ENCODE measurements at places on chromosomes 7 and 10.

DNA sequence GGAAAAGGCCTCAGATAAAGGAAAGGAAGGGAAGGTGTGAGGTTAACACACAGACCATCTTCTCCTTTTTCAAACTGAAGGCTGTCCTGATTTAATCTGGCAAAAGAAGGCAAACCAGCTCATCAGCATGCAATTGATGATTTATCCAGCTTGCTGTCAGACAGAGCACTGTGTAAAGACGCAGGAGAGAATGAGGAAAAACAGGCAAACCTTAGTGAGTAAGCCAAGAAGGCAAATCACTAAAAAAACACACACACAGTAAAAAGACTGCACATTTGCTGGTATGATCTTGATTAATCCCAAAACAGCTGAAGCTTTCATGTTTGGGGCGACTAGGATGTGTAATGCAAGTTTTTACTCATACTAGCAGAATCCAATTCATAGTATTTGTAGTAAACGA lies 65.8 kb upstream of the SKAP2 start:
- no peak for DNase-seq

DNA sequence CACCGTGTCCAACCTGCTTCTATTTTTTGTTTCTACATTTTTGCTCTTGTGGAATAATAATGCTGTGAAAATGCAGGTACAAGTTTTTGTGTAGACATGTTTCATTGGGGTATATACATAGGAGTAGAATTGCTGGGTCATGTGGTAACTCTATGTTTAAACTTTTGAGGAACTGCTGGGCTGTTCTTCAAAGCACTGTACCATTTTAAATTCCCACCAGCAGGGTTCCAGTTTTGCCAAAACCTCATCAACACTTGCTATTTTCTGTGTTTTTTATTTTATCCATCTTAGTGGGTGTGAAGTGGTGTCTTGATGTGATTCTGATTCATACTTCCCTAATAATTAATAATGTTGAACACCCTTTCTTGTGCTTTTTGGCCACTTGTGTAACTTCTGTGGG lies 138.6 kb downstream of the RGS10 start:
- no peak for DNase-seq

DNA sequence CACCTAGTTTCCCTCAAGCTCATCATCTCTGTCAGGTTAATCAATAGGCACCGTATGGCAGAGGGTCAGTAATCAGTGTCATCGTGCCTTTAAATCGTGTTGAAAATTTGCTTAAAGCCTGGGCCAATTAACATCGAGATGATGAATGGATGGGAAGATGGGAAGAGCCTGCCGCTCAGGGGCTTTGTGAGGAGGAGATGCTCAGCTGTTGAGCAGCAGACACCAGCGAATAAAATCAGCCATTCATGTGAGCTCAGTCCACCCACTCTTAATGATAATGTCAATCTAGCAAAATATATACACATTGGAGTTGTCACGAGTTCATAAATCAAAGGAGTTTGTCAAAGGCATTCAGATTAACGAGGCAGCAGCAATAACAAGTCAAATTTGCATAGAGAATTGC lies 97.7 kb downstream of the BTRC start:
- DNase-seq: no peak

- peak; percentile 53 for DNase-seq
These were observed 49.7 kb downstream of the BZW2 start for GRCh38 chr7:16695621-16696237.

- no peak for DNase-seq
These were observed 221.5 kb upstream of the AOAH start for GRCh38 chr7:36945612-36946400.

GRCh38 chr7:93015101-93015778 lies 102.5 kb downstream of the SAMD9 start:
- DNase-seq: no peak

GRCh38 chr10:98249134-98249533 lies 18.9 kb downstream of the LOXL4 start:
- DNase-seq: no peak

DNA sequence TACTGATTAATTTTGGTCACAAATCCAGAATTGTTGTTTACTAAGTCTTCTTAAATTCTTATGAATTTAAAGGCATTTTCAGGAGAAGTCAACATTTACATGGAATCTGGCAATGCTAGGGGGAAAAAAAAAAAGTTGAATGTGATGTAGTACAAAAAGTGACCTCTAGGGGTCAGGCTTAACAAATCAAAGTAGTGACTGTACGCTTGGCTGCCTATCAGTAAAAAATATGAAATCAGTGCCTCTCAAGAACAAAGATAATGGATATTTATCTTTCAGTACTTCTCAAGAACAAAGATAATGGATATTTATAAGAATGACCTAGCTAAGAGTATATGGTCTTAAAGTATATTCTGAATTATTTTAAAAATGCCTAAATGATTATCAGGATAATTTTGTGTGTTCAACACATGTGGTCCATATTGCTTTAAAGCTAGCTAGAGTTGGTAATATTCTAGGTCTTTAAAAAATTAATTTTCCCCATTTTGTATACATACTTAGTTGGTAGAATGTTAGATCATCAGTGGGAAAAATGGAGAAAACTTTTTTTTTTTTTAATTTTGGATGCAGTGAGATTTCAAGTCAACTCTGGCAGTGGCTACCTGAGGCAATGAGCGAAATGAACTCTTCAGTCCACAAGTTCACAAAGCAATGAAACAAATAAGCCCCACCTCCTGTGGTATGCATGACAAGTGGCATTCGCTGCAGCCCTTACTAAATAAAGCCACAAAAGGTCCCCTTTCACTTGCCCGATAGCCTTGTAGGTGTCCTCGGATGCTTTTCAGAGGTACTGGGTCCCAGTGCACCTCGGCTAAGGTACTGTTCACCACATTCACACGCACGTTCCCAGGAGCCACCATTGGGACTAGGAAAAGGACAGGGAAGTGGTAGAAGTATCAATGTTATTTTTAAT lies 51.2 kb upstream of the LAMB4 start:
- DNase-seq: peak; percentile 24

DNA sequence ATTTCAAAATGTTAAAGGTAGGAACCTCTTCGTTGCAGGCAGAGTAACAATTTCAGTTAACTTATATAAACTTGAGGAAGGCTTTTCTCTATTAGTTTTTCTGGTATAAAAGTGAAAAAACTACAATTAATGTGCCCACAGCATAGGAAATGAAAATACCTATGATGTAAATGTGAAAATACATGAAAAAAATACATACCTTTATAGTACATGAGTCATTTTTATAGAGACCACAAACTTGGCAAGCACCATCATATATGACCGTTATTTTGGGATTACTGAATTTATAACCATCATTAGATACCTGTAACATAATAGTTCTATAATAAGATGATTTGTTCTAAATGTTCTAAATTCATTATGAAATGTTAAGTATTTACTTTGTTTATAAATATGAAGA lies 42.7 kb downstream of the VWDE start:
- no peak for DNase-seq

DNA sequence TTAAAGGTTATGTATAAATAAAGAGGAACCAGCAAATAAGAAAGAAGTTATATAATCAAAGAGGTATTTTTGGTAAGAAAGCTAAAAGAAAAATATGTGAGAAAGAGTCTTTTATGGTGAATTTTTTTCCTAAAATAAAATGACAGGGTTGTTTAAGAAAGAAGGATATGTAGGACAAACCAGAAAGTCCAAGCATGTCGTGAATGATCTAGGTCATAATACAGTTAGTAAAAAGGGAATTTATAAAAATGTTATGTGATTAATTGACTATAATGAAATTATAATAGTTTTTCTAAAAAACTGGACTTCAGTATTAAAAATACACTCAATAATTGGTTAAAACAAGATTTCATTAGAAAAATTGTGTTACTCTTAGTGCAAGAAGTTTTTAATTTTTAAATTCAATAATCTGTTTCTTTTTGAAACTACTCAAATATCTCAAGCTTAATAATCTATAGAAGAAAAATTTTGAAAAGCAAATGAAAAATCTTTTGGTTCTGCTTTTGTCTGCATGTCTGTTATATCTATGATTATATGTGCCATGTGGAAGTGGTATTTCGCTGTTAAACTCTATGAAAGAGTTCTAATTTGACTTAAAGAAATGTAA lies 23.3 kb downstream of the AVL9 start:
- DNase-seq: no peak

GRCh38 chr7:86953219-86953618 lies 106.2 kb downstream of the ELAPOR2 start:
- no peak for DNase-seq

DNA sequence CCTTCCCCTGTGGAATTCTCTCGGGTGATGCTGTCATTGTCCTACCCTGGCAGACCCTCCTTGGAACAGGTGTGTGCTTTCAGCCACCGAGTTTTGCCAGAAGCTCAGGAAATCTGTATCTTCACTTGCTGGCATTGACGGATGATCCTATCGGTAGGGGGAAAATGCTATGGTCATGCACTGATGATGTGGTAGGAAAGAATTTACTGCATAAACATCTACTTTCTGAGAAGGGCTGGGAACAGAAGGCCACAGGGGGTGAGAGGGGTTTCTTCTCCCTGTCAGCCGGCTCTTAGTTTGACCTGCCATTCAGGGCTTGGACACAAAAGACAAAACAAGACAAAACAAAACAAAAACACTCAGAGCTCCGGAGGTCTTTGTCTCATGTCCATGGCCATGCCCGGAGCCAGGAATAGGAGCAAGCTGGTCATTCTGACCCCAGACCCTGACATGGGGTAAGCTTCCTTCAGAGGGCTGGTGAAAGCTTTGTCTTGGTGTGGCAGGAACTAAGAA lies 43.6 kb upstream of the CARD11 start:
- no peak for DNase-seq

- no peak for DNase-seq
These were observed 292.1 kb downstream of the BBS9 start for GRCh38 chr7:33421429-33421828.

GRCh38 chr10:71975087-71975870 lies 11.1 kb downstream of the CHST3 start:
- DNase-seq: no peak

DNA sequence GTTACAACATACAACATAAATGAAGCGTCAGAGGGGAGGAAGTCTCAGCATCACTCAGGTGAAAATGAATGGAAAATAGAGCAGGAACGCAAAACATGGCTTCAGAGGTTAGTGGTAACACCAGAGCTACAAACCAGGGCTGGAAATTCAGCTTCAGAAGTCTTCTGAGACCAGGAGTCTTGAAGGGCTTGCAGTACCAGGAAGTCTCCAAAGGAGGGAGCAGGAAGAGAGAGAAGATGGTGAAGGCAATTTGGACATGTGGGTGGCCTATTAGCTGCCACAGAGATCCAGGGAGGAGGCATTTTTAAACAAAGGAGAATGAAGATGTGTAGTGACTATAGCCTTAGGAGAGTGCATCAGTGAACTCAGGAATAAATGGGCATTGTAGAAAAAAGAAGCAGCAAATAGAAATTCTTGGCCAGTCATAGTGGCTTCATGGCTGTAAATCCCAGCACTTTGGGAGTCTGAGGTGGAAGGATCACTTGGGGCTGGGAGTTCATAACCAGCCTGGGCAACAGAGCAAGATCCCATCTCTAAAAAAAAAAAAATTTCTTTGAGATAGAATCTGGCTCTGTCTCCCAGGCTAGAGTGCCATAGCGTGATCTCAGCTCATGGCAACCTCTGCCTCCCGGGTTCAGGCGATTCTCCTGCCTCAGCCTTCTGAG lies 9.3 kb upstream of the TET1 start:
- no peak for DNase-seq

- peak; percentile 63 for DNase-seq
These were observed 139.3 kb upstream of the KLF6 start for GRCh38 chr10:3924344-3924743.

- DNase-seq: no peak
These were observed 131.0 kb downstream of the SEM1 start for GRCh38 chr7:96578606-96579005.

GRCh38 chr7:7035851-7036250 lies 146.5 kb upstream of the C1GALT1 start:
- no peak for DNase-seq

GRCh38 chr7:92778972-92779371 lies 57.4 kb downstream of the CDK6 start:
- no peak for DNase-seq

GRCh38 chr7:135942614-135943013 lies 34.5 kb downstream of the MTPN start:
- DNase-seq: no peak

DNA sequence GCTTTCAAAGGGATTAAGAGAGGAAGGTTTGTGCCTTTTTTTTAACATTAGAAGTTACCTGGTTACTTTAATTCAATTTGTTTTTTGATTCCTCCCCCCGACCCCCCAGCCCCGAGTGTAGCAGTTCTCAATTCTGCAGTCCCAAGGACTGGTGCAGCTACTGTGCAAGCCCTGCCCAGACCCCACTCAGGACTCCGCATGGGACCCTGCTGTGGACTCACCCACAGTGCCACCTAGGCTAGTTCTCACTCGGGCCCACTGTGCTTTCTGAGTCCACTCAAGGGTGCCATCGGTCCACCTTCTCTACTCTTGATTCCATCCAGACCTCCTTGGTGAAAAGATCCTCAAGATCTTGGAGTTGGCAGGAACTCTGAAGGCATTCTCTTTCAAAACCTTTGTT lies 77.4 kb downstream of the VOPP1 start:
- no peak for DNase-seq

DNA sequence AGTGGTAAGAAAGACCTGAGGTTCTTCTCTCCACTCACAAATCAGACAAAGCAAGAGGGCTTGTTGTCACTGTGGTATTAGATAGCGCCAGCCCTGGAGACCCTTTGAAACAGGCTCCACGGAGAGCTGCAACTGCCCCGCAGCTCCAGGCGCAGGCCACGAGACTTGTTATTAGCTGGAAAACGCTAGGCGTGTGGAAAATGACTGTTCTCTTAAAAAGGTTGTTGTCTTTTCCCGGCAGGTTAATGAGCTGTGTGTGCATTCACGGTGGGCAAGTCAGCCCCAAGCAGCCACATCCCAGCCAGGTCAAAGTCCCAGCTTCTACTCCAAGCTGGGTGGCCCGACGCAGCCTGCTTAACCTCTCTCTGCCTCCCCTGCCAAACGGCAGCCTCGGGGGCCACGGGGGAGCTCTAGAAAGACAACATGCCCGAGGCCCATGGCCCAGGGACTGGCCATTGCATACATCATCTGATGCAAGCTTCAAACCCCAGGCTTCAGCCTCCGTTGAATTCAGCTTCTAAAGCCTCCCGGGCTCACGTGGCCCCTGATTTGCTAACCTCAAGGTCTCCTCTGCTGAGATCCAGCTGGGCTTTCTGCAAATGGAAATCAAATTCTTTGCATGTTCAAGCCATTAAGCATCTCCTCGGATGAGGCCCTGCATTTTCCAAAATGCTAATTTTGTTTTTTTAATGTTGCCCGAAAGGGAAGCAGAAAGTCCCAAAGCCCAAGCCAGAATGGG lies 61.3 kb upstream of the DNAAF5 start:
- DNase-seq: no peak

- DNase-seq: no peak
These were observed 1.9 kb downstream of the CACNB2 start for GRCh38 chr10:18142151-18142550.

- no peak for DNase-seq
These were observed 63.4 kb upstream of the DDC start for GRCh38 chr7:50628434-50629084.

GRCh38 chr7:85833066-85833465 lies 646.2 kb upstream of the SEMA3D start:
- peak; percentile 30 for DNase-seq

Measured in HS-5 (cell line).